ENCODE measurements at places on chromosomes 3 and 15.

GRCh38 chr15:60703207-60703933 lies 224.4 kb upstream of the ICE2 start:
- no peak for DNase-seq

GRCh38 chr3:120212505-120212904 lies 72.5 kb downstream of the GPR156 start:
- DNase-seq: no peak

GRCh38 chr3:196227121-196227561 lies 10.8 kb downstream of the SLC51A start:
- DNase-seq: no peak

DNA sequence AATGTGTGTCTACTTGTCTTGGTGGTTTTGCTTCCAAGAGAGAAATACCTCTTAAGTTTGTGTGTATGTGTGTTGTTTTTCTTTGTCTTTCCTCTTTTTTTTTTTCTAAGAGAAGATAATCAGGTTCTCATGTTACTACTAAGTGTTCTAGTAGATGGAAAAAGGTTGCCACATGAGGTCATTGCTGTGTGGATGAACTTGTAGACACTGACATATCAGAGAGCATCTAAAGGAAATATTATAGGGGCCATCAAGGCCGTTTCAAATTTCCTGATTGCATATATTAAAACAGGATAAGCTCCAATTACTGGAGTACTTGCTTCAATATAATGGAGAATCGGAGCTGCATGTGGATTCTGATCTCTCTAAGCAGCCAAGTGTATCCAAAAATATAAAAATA lies 747.5 kb downstream of the NR2F2 start:
- no peak for DNase-seq

GRCh38 chr15:80777826-80778620 lies 1.1 kb upstream of the CEMIP start:
- DNase-seq: no peak

- no peak for DNase-seq
Observed at GRCh38 chr3:105826778-105827634, 41.8 kb downstream of the CBLB start.

- no peak for DNase-seq
Observed at GRCh38 chr3:140403079-140403478, 274.8 kb upstream of the TRIM42 start.

DNA sequence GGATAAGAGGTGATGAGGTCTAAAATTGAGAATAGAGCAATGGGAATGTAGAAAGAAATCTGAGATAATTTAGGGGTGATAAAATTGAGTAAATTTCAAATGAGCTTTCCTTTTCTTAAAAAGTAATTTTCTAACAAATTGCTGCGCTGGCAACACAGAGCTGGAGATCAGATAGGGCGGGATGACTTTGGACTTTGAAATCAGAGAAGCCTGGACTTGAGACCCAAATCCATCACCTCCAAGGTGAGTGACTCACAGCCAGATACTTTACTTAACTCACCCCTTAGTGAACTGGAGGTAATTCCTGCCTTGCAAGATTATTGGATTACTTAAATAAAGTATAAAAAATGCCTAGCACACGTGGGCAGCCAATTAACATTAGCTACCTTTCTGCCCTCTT lies 80.8 kb downstream of the P2RY1 start:
- no peak for DNase-seq

- no peak for DNase-seq
Observed at GRCh38 chr3:5198986-5199731, 11.7 kb downstream of the EDEM1 start.
